ENCODE measurements at places on chromosomes 16 and 17.

DNA sequence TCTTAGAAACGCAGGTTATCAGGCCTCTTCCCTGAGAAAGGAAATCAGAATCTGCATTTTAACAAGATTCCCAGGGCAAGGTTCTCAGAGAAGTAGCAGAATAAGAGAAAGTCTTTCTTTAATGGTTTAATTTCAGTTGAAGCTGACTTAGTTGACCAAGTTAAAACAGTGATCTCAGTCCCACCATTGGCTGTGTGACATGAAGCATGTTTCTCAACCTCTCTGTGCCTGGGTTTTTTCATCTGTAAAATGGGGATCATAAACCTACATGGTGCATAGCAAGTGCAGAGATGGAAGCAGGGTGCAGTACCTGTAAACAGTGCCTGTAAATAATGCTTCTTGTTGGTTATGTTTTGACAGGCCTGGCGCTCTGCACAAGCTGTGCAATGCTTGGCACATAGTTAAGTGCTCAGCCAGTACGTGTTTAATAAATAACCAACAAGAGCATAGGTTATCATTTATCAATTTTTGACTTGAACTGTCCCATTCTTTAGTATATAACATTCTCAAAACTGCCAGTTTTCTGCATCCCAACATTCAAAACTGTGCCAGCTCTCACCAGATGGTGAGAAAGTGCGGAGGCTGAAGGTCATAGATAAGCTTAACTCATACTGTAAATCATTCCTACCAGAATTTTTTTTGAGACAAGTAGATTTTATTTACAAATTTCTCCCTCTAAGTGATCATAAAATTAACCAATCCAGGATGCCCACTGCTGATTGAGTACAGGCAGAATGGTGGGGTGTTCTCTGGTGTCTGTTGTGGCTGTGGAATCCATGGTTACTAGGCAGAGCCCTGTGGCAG is 6.9 kb downstream of the C17orf67 start:
- no peak for DNase-seq

DNA sequence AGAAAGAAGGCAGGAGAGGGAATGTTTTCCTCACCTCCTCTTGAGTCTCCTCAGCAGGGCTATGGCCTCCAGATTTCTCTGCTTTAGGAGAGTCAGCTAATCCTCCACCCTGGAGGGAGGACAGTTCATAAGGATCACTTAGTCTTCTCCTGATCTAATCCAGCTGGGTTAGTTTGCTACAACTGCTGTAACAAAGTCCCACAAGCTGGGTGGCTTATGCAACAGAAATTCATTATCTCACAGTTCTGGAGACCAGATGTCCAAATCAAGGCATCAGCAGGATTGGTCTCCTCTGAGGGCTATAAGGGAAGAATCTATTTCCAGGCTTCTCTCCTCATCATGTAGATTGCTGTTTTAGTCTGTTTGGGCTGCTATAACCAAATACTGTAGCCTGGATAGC is 40.6 kb upstream of the XYLT1 start:
- DNase-seq = no peak

DNA sequence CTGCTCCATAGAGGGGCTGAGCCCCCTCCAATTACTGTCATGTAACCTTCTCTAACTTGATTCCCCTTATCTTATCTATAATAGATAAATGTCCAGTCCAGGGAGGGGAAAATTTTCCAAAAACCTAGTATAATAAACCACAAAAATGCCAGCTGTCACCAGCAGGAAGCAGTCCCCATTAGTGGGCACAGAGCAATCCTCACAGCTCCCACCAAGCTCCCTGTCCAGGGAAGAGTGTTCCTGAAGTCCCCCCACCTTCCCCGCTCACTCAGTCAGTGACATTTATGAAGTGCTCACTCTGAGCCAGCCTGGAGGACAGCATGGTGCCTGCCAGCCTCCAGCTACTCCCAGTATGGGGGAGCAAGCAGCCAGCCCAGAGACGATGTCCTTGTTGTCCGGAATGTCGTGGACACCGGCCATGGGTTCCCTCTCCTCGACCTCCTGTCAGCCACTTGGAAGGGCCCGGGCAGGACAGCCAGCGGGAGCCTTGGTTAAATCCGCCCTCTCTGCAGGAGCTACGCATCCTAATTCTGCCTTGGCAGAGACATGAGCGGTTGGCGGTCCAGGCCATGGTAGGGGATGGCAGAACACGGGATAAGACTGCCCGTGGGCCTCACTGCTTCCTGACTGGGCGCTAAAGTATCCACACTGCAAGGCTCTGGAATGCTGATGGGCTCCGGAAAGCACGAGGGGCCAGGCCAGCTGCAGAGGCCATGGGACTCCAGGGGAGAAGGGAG is 102.0 kb upstream of the CDH5 start:
- DNase-seq = no peak

DNA sequence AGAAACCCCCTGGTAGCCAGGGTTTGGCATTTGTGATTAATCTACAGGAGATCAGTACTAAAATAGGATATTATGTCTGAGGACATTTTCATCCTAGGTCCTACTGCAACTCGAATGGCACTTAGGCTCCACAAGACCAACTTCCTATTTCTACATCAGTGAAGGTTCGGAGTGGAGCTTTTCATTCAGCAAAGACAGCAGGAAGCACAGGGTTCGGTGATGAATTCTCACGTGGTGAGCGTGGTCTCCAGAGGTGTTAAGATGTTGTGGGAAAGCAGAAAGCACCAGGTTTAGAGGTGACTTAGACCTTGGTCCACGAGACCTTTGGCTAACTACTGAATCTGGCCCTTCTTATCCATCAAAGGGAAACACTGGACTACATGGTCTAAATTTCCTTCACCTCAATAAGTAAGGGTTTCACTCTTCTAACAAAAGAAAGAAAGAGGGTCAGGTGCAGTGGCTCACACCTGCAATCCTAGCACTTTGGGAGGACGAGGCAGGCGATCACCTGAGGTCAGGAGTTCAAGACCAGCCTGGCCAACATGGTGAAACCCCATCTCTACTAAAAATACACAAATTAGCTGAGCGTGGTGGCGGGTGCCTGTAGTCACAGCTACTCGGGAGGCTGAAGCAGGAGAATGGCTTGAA is 13.9 kb upstream of the HELZ start:
- DNase-seq = no peak

GRCh38 chr17:46727572-46728348 is 90.7 kb downstream of the WNT3 start:
- no peak for DNase-seq

DNA sequence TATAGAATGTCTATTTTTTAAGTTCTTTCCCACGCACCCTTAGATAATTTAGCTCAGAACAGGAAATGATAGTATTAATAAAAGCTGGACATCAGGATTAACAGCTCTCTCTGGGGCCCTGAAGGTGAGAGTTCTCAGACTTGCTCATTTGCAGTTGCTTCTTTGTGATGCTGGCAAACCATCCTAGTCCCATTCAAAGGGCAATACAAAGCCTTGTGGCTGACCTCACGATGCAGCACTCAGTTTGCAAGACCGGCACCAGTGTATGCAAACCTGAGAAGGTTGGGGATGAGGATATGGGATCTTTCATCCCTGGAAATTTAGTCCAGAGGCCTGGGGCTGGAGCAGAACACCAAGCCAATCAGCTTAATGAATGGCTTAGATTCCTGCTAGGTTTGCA is 29.3 kb downstream of the STH start:
- no peak for DNase-seq
